ENCODE measurements at places on chromosomes 13 and 19.

DNA sequence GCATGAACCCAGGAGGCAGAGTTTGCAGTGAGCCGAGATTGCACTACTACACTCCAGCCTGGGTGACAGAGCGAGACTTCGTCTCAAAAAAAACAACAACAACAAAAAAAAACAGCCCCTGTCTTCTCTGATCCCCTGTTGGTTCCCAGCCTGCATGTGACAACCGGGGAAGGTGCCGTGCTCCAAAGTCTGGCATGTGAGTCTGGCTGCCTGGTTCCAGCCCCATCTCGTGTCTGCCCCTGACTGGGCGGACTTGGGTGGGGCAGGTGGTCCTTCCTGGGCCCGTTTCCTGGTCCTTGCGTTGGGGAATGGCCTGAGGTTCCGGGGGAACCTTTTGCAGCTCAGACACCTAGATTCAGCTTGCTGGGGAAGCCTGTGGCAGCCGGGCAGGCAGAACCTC, 50.5 kb downstream of the DNM2 start:
- no peak for DNase-seq

DNA sequence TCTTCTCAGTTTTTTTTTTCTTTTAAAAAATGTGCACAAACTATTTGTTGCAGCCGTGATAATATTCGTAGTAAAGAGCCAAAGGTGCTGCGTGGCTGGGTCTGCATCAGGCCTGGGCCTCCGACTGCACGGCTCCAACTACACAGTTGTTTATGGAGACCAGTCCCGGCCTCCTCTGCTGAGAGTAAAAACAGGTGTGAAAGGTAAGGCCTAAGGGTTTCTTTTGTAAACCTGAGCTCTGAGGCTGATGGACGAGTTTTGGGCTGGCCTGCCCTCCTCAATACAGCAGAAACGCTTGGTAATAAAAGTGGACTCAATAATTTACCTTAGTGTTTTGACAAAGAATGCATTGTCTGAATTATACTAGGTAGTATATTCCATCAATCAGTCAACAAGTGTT, 3.9 kb downstream of the MBNL2 start:
- DNase-seq, result no peak

DNA sequence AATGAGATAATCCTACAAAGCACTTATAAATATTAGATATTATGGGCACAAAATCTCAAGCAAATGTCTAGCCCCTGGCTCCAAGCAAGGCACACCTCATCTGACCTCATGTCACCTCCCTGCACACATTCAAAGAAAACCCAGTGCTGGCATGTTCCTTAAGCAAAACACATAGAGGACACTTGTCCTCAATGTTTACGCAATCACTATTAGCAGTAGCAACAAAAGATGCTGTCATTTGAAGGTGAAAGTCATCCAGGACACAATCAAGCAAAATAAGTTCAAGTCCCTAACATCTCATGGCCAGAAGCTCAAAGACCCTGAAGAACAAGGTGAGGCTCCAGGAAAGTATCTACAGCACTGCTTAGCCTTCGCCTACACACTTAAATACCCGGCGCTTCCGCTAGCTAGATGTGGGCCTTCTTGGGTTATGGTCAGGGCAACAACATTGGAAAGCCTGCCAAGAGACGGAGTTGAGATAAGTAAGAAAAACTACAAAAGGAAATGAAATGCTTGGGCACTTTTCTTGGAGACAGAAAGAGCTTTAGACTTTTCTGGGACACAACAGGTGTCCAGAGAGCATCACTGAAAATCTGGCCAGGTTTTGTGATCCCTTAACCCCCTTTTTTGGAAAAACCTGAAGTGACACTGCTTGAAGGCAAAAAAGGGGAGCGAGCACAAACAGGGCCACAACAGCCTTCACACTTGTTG, 85.7 kb downstream of the FOXO1 start:
- no peak for DNase-seq

DNA sequence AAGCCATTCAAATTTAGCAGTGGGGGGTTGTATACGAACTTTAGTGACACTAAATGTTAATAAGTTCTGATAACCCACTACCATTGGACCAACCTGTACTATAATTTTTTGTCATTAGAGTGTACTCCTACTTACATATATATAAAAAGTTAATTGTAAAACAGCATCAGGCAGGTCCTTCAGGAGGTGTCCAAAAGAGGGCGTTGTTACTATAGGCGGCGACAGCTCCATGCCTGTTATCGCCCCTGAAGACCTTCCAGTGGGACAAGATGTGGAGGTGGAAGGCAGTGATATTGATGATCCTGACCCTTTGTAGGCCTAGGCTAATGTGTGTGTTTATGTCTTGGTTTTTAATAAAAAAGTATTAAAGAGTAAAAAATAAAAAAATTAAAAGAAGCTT, 27.5 kb downstream of the SPRYD7 start:
- DNase-seq, result no peak

GRCh38 chr19:31406106-31406505, 56.9 kb upstream of the TSHZ3 start:
- DNase-seq, result no peak

DNA sequence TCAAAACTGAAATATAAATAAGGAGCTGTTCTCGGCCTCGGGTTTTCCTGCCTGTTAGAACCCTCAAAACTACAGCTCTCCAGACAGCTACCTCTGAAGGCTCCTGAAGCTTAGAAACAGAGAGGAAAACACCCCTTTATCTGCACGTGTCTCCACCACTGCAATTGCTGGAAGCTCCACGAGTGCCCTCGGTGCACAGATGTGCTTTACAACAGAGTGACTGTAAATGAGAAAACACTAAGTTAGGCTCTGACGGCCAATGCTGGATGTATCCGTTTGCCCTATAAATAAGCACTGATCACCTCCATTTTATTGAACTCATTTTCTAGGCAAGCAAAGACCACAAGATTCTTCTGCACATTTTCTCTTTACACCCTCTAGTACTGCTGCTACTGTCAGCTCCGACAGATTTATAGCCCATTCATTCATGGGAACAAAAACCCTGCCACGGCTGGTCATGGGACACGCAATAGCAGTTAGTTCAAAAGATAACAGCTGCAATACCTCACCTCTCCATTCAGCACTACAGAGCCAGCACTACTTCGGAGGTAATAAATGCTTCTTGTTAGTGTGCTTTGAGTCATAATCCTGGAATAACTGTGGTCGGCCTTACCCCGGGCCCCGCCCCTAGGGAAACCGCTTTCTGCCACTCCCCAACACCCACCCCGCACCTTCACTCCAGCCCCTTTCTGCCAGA, 241.1 kb upstream of the ZNF507 start:
- no peak for DNase-seq

DNA sequence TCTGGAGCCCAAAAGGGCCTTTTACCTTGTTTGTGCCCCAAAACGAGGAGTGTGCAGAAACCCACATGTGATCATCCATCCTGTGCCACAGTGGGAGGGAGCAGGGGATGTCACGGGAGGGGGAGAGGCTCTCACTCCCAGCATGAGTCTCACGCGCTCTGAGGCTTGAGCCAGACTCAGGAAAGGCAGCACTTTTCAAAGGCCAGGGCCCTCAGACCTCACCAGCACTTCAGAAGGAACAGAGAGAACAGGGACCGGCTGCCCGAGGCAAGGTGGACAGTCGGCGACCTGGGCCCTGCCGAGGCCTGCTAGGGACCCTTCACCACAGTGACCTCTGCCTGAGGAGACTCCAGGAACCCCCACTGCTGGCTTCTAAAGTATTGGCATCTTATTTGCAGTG, 71.7 kb upstream of the WASF3 start:
- DNase-seq, result no peak

Measured in GM19239 (cell line).